ENCODE measurements at places on chromosomes 3 and 15.

- DNase-seq = no peak
These were observed 135.6 kb downstream of the TJP1 start for GRCh38 chr15:29686445-29687203.

DNA sequence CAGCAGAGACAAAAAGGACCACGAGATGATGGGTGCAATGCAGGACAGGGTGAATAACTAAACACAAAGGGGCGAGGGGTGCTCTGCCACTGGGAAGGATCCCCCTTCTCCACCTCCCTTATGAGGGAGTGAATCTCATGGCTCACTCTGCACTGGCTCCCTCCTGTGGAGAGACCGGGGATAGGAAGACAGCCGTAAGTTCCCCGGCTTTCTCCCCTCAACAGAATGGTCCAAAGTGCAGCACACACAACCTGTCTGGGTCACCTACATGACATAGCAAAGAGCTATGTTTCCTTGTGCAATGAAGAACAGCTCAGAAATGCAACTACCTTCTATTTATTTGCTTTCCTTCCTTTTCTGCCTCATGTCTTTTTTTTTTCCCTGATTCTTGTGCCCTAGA lies 7.8 kb upstream of the ACSBG1 start:
- peak; percentile 17 for DNase-seq

DNA sequence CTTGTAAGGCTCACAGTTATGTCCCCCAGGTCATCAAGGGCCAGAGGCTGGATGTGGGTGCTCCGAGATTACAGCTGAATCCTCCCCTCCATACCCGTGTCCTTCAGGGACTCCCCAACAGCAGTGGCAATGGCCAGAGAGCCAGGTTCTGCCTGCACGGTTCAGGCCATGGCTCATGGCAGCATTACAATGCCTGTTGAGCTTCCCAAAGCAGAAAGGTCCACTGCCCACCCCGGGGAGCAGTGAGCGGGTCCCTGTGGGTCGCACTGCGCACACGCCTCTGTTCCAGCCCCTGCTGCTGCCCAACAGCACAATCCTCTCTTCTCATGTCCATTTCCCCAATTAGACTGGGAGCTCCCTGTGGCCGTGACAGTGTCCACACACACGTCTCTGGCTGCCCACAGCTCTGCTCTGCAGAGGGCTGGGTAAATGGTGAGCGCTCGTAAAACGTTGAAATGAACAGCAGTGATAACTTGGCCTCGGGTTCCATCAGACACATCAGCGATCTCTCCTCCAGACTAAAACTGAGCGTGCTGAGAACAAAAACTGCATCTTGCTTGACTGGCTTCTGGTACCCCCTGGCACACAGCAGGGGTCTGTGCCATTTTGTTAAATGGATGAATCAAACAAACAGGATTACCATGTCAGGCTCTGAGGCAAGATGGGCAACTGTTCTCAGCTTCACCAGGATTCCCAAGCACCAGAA lies 80.4 kb downstream of the VGLL4 start:
- no peak for DNase-seq

DNA sequence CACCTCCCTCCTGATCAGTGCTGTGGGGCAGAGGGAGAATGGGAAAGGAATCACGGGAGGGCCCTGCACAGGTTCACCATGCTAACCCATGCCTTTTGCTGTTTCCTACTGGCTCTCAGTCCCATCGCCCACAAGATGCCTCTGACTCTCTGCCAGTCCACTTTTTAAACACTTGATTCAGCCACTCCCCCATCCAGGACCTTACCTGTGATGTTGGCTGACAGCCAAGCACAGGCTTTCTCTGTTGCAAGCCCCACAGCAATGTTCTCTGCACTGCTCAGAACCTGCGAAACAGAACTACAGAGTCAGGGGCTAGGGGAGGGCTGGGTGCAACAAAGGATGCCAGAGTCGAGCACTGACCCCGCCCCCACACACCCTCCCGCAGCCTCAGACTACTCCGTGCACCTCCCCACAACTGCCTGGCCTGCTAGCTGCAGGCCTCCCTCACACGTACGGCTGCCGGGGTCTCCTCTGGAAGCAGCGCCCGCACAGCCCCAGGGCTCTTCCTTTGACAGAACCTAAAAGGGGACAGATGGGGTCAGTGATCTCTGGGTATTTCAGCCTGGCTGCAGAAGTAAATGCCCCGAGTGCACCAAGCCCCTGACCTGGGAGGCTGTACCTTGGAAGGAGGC lies 9.1 kb downstream of the CDAN1 start:
- no peak for DNase-seq

GRCh38 chr3:50612234-50612882 lies 784 bp upstream of the CISH start:
- no peak for DNase-seq

DNA sequence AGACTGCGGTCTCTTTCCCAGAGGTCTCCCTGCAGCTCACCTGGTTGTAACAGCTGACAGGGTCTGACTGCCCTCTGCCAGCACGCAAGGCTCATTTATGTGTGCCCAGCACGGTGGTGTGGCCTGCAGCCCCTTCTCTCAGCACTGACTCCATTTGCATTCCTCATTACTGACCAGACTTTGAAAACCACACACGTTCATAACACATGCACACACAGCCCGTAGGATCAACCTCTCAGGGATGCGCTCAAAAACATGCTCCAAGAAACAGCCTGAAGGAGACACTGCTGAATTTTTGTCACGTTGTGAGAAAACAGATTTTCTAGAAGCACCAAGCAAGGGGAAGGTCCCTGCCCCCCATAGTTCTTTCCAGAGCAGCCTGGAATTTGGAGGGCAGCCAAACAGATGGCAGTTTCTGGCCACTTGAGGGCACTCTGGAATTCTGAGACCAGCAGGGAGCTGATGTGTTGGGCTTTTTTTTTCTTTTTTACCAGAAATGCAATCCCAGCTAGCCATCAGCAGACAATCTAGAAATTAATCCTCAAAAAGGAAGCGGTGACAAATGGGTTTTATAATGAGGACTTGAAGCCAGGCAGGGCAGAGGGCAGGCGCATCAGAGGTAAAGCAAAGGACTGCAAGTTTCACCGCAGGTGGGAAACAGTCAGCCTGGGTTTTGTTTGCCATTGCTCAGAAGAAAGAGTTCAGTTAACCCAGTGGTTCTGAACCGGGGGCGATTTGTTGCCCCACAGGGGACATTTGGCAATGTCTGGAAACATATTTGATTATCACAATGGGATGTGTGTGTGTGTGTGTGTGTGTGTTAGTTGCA lies 170.5 kb upstream of the PROK2 start:
- DNase-seq = peak; percentile 53

GRCh38 chr3:58424613-58425012 lies 9.0 kb downstream of the PDHB start:
- DNase-seq = no peak

- DNase-seq = no peak
These were observed 45.9 kb downstream of the HCN4 start for GRCh38 chr15:73322665-73323373.

DNA sequence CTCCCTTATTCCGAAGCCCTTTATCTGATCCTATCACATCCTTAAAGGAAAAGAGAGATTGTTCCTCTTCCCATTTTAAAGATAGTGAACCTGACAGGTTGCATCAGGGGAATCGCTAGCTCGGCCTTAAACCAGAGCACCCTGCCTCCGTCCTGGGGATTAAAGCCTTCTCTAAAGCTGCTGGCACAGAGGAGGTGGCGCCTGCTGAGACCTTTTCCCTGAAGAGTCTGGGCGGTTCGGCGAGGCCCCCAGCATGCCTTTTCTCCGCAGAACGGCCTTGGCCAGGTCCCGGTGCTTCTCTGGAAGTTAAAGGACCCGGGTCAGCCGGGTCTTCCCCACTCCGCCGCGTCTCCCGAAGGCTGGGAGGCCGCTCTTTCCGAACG lies 593 bp downstream of the FAM219B start:
- no peak for DNase-seq

- DNase-seq = no peak
These were observed 29.7 kb downstream of the OR4F15 start for GRCh38 chr15:101841656-101842055.

DNA sequence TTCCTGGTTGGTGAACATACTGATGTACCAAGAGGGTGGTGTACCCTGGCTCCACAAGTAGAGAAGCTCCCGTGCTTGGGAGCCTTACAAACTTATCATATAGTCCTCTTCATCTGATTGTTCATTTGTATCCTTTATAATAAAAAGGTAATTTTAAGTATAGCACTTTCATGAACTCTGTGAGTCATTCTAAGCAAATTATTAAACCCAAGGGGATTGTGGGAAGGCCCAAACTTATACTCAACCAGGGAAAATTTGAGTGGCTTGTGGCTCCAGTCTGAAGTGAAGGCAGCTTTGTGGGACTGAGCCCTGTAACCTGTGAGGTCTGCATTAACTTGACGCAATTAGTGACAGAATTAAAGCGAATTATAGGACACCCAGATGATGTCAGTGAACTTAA lies 29.0 kb downstream of the TTBK2 start:
- DNase-seq = no peak

- no peak for DNase-seq
These were observed 9.3 kb downstream of the PARL start for GRCh38 chr3:183875411-183875810.

DNA sequence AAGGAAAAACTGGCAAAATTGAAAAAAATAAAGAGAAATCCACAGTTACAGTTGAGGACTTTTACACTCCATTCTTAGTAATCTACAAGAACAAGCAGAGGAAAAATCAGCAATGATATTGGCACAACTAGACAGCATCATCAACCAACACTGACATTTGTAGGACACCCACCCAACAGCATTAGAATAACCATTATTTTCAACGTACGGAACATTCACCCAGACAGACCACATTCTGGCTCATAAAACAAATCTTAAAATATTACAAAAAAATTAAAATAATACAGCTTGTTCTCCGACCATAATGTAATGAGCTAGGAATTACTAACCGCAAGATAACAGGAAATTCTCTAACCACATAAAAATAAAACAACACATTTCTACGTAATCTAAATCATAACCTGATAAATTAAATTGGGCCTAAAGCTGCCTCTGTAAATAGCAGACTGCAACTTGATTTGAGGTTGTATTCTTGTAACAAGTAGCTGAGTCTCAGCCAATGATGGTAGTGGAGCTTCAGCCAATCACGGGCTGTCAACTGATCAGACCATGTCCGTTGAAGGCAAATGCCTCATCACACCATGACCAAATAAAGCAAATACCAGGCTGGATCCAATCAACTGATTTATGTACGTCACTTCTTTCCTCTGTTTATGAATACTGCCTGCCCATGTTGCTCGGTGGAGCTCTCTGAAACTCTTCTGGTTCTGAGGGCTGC lies 9.2 kb downstream of the PLSCR4 start:
- no peak for DNase-seq

DNA sequence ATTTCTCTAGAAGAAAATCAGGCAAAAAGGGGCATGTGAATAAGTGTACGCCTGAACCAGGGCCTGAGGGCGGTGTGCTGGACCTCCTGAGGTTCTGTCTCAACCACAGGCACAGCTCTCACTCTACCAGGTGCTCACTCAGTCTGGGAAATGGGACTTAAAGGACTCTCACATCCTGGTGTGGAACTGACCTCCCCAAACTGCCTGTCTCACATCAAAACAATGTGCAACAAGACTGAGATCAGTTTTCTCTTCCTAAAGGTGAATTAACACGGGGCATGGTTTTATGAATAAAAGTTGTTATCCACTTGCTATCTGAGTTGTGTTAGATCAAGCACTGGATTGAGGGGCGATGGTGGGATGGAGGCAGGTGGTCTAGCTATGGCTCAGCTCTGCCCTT lies 4.8 kb downstream of the STOML1 start:
- no peak for DNase-seq

DNA sequence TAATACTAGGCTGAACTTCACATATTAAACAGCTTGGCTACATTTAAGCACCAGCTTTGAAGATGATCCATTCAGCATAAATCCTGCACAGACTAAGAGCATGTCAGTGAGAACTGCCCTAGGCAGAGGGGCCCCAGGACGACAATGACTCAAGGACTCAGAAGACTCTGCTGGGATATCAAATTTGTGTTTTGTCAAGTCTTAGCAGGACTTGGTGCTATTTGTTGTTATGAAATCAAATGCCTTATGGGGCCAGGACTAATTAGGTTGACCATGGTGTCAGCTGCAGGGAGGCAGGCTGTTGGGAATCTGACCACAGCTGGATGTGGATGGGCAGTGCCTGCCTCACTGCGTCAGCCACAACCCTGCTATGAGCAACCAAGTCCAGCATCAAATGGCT lies 91.8 kb downstream of the RYR3 start:
- no peak for DNase-seq

DNA sequence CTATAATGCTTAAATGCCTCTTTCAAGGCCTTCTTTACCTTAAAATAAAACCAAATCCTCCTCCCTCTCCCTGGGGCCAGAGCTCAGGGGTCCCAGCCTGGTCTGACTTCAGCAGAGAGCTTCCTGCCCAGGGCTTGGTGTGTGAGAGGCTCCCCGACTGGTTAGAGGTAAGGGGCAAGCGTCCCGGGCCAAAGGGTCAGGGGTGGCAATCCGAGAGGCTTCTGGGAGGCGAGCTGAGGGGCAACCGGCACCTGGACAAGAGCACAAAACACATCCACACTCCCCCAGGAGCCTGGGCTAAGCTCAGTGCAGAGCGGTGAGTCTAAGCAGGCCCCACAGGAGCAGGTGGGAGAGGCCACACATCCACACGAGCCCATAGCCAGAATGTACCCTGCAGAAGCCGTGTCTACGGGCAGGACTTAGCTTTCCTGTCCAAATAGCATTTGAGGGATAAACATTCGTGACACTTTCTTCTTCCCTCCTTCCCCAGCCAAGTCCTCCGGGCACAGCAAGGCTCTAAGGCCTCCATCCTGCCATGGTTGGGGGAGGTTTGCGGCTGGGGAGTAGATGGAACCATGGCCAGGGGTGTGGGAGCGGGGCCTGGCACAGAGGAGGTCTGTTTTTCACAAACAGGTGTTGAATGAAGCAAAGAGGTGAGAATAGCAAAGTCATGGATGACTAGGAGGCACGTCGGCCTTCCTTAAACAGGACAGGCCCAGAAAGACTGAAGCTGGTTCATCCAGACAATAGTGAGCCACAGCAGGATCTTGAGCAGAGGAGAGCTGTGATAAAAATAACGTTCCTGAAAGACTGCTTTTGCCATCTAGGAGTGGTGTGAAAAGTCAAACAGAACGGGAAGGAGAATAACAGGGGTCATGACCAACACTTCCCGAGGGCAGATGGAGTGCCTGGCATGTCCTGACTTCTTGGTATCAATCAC lies 98.7 kb upstream of the IQSEC1 start:
- no peak for DNase-seq

- DNase-seq = no peak
These were observed 35.5 kb downstream of the FAH start for GRCh38 chr15:80188251-80188650.

GRCh38 chr15:91782221-91782620 lies 71.3 kb upstream of the SLCO3A1 start:
- no peak for DNase-seq

GRCh38 chr15:99343208-99343607 lies 91.9 kb downstream of the LRRC28 start:
- DNase-seq = no peak

GRCh38 chr3:31379598-31379997 lies 153.1 kb upstream of the STT3B start:
- DNase-seq = no peak

Data from HL-60 (cell line).